ENCODE measurements at places on chromosomes 7 and 10.

DNA sequence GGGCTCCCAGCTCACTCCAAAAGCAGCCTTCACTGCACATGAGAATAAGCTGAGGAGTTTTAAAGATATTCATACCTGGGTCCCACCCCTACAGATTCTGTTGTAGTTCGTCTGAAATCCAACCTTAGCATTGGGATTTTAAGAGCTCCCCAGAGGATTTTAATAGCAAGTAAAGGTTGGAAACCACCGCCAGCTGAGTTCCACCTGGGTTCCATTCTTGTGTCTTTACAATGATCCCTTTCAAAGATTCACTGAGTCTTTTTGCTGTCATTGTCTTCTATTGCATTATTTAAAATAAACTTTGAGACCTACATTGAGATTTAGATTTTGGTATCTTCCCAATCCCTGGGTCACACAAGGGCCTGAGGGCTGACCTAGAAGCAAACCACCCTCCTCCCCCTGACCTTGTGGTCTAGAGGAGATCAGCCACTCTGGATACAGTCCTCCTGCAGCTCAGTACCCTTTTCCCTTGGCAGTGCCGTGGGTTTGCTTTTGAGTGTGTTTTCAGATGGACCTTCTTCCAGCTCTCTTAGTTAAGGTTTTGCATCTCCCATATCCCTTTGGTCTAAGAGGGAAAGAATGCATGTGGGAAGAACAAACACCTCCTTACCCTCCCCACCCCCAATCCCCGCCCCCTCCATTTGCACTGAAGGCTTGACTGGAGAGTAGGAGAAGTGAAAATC lies 22.6 kb upstream of the SIRT1 start:
- no peak for DNase-seq

GRCh38 chr10:77899080-77899477 lies 27.5 kb downstream of the DLG5 start:
- peak; percentile 65 for DNase-seq

- DNase-seq, result no peak
These were observed 59.8 kb downstream of the ENTPD1 start for GRCh38 chr10:95815701-95816240.

DNA sequence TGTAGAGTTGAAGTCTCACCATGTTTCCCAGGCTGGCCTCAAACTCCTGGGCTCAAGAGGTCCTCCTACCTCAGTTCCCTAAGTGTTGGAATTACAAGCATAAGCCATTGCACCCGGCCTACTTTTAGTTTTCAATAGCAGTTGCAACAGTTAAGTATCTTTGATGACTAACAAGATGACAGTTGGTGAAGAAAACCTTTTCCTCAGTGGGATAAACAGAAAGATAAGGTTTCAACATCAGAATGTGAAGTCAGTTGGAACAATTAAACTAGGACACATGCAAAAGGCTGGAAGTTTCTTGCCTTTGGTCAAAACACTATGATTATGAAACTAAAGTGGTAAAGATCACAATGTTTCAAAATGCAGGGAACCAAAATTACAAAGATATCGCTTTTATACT lies 169.2 kb downstream of the ZNF438 start:
- peak; percentile 92 for DNase-seq

- no peak for DNase-seq
These were observed 59.2 kb downstream of the DENND2A start for GRCh38 chr7:140581411-140581810.

DNA sequence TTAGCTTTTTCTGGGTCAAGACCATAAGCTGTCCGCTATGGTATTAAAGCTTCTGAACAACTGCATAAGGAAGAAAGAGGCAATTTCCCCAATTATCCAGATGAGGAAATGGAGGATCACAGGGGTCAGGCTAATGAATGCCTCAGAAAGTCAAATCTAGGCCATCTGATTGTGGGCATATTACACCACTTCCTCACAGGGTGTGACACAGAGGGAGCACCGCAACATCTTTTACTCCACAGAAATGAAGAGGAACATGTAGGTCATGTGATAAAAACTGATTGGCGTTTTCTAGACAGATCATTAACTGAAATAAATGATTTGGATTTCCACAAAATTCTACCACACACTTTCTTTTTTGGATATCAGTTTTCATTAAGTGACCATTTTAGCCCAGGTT lies 384.4 kb downstream of the PARD3 start:
- DNase-seq, result no peak

- peak; percentile 66 for DNase-seq
These were observed 116.0 kb downstream of the ARID5B start for GRCh38 chr10:62017491-62017870.

DNA sequence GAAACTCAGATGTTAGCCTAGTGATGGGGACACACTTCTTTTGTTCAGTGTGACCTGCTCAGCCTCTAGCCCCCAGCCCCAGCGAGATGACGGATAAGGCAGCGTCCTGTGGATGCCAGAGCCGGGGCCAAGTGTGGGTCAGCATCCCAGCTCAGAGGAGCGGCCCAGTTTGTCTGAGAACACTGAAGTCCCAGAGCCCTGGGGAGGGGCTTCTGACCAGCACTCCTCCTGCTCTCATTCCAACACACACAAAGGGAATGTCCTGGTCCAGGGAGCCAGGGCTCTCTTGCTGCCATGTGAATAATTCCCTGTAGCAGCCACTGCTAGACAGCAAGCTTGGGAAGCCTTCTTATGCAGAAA lies 4.5 kb upstream of the ATP6V0E2 start:
- no peak for DNase-seq

GRCh38 chr7:36289833-36290661 lies 99.6 kb upstream of the ANLN start:
- DNase-seq, result peak; percentile 8

DNA sequence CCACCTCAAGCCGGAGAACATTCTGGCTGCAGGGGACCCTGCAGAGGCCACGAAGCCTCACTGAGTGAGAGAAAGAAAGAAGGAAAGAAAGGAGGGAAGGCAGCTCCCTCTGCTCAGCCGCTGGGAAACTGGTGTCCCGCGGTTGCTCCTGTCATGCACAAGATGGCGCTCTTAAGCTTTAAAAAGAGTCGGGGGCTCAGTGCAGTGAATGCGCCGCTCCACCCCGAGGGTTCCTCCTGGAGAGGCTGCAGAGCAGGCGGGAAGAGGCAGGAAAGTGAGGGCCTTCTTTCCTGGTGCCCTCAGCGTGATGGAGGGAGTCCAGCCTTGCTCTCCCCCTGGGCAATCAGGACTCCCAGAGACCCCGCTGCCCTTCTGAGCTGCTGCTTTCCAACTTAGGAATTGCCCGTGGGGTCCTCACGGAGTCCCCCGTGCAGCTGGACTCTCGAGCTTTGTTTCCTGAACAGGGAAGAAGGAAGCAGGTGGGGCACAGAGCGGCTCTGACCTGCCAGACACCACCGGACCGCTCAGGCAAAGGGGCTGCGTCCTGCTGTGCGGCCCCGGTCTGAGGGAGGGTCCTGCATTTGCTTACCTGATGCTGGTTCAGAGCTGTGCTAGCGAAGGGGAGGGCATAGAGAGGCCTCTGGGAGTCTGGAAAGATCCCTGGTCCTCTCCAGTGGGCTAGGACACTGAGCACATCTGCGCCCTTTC lies 141.9 kb upstream of the MKI67 start:
- peak; percentile 5 for DNase-seq

DNA sequence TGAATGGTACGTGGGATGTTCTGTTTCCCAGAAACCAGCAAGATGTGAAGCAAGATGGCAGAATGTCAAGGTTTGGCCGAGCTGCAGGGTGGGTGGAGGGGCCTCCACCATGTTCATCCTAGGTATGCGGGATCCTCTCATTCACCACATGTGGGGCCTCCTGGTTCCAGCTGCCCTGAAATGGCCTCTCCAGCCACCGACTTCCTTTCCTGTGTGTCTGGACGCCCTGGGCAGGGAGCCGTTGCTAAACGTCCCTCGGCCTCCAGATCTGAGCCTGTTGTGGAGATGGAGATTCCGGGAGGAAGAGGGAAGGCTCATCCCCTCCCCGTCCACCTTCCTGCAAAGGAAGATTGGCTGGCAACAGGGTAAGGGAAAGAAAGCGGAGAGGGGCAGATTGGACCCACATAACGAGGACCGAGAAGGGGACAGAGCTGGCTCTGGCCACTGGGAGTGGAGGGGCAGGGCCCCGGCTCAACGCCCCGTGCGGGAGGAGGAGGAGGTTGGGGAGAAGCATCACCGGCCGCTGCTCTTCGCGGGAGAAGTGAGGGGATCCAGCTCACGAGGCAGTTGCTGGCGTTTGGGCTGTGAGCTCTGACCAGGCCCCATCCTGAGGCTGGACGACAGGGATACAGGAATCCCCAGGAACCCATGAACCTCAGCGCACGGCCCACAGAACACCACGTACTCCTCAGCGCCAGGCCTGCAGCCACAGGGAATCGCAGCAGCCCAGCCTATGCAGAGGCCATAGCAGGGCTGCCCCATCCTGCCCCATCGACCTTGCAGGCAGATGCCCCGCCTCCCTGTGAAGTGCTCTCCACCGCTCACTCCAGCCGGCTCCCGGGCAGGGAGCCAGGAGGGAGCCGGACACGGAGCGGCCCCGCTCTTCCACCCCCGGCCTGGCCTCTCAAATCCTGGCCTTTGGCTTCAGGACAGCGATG lies 98.3 kb downstream of the FOXL3 start:
- DNase-seq, result no peak

DNA sequence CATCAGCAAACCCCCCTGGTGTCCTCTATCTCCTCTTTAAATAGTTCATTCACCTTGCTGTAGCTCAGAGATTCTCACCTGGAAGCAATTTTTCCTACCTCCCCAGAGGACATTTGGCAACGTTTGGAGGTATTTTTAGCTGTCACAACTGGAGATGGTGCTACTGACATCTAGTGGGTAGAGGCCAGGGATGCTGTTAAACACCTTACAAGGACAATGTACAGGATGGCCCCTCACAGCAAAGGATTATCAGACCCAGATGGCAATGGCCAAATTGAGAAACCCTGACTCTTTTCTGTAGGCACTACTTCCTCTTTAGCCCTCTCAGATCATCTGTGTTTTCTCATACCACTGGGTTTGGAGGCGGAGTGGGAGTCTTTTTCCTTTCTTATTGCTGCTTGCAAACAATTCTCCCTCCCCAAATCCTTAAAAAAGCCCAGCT lies 13.2 kb upstream of the TRA2A start:
- DNase-seq, result peak; percentile 6

DNA sequence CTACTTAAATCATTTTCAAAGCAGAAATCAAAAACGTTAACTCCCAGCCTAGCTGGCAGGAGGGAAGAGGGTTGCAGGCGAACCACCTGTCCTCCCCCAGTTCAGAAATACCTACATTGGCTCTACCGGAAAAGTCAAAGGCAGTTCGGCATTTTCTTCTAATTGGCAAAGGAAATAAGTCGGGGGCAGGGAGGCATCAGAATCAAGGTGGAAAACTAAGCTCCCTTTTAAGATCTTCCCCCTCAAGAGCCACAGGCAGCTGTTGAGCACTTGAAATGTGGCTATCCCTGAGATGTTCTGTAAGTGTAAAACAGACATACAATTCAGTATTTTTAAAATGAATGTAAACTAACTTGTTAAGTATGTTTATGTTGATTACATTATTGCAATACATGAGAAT lies 957 bp upstream of the ELMO1 start:
- DNase-seq, result no peak

DNA sequence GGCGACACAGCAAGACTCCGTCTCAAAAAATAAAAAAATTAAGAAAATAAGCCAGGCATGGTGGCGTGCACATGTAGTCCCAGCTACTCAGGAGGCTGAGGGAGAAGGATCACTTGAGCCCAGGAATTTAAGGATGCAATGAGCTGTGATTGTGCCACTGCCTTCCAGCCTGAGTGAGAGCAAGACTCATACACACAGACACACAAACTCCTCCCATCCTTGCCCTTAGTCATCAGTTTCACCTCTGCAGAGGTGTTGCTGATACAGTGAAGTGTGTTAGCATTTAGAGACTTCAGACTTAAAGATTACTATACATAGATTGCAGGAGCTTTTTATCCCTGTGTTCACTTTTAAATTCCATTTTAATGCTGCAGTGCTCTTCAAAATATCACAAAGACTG lies 5.5 kb upstream of the H2AZ2 start:
- no peak for DNase-seq

- no peak for DNase-seq
These were observed 362.5 kb upstream of the PCDH15 start for GRCh38 chr10:55163388-55163979.

GRCh38 chr7:151000897-151001495 lies 10.2 kb downstream of the NOS3 start:
- DNase-seq, result no peak

DNA sequence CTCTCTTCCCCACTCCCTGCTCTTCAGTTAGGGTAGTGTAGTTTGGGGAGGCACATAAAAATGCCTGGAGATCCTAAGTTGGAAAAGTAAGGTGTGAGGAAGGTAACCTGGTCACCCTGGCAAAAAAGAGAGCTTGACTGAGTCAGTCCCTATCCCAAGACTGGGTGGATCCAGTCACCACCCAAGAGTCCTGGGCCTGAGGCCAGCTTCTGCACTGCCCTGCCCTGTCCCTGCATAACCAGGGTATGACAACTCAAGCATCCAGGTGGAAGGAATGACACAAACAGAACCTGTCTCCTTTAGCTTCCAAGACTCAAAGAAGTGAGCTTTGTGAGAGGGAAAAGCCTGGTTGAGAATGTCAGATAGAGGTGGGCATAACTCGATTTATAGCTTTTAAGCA lies 26.9 kb upstream of the SORBS1 start:
- no peak for DNase-seq

DNA sequence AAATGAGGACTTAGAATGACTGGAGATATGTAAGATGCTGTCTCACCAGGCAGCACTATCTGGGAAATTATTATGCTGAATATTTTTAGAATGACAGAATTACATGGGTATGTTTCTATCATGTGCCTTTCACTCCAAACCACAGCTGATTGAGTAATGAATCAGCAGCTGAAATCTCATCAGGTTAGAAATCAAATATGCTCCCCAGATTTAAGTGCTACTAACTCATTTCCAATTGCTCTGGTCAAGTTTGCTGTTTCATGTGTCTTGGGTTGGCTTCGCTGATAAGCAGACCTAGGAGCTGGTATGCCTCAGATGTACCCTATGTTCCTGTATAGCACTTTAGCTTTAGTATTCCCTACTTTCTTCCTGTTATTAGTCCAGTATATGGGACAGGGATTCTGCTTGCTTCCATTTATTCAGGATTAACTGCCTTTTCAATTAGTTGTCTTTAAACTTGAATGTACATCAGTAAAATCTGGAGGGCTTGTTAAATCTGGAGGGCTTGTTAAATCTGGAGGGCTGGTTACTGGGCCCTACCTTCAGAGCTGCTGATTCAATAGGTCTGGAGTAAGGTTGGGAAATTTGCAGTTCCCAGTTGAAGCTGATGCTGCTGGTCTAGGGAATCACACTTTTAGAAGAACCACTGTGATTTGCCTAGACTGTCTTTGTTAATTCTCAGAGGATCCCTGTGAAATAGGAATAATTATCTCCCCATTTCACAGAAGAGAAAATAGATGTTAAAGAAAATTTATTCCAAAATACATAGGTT lies 172.9 kb downstream of the DKK1 start:
- DNase-seq, result peak; percentile 89

Measured in fibroblast of mammary gland (primary cell).